AG04450 (cell line): ENCODE measurements at places on chromosomes 1 and 21.

DNA sequence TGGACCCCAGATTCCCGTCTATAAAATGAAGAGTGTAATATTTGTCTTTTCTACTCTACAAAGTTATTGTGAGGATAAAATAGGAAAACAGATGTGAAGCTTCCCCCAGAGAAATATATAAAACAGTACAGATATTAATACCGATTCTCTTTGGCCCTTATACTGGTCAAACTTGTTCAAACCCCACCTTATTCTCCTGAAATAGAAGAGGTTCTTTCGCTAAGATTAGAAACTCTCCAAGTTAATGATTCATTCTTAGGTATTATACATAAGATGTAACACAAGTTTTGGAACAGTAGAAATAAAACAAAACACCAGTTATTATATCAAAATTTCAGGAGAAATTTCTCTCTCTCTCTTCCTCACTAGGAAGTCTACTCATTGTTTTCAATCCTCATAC is 852.4 kb upstream of the ADAMTS5 start:
- no peak for DNase-seq

DNA sequence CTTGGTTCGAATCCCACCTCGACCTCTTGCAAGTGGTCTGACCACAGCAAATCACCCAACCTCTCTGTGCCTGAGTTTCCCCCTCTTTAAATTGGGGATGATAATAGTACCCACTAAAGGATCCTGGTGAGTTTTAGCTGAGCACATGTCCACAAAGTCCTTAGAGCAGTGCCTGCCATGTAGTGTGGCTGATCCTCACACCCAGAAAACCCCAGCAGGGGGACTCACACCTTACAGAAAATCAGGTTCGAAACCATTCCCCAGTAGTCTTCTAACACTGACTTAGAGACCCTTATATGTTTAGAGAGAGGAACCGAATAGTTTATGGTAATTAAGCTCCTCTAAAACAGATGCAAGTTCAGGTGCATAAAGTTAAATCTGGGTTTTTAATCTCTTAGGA is 89.0 kb downstream of the CAMTA1 start:
- no peak for DNase-seq

- DNase-seq = no peak
Measured at GRCh38 chr1:229836324-229836723, 210.3 kb downstream of the URB2 start.

GRCh38 chr1:86478416-86479156 is 9.9 kb downstream of the CLCA1 start:
- DNase-seq = no peak

DNA sequence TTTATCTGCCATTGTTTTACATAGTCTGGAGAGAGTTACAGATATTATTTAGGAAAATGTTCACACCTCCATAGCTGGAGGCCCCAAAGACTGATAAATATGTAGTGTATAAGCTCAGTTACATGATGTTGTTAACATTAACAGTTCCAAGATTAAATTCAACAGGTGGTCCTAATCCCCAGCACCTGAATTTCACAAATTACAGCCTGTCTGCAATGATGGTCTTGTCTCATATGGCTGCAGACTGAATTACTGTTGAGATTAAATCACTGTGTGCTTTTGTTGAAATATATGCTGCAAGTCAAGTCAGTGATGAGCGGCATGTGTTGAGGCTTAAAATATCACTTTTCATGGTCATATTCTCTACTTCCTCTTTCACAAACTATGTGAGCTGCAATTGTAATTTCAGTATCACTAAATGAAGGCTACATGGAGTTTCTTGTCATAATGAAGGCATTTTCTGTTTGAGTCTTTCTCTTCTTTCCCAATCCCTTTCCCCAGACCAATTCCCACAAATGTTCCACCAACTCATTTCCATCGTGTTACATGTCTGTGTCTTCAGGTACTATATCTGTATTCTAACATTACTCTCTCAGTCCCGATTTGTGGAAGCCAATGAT is 4.2 kb downstream of the ST6GALNAC5 start:
- no peak for DNase-seq

- DNase-seq = no peak
Measured at GRCh38 chr1:175331891-175332290, 139.3 kb upstream of the KIAA0040 start.

DNA sequence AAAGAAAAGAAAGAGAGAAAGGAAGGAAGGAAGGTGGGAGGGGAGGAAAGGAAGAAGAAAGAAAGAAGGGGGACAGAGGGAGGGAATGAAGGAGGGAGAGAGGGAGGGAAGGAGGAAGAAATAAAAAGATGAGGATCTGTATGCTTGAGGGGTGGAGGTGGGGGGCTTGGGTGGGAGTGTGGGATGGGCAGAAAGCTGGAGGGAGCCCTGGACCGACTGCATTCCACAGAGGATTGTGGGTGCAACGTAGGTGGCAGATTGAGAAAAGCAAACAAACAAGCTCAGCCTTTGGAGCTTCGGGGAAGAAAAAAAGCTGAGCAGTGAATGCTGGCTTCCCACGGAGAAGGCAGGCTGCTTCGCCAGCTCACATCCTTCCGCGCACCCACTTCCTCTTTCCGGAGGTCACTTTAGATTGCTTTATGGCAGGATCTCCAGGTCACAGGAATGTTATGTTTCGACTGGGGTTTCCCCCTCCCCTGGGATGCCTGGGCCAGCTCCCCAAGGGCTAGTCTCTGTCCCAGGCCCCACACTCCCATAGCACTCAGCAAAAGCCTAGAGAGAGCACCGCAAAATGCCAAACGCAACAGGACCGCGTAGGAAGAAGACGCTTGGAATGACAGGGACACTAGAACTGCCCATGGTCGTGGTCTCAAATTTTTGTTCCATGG is 20.7 kb upstream of the LGALS8 start:
- peak; percentile 47 for DNase-seq

DNA sequence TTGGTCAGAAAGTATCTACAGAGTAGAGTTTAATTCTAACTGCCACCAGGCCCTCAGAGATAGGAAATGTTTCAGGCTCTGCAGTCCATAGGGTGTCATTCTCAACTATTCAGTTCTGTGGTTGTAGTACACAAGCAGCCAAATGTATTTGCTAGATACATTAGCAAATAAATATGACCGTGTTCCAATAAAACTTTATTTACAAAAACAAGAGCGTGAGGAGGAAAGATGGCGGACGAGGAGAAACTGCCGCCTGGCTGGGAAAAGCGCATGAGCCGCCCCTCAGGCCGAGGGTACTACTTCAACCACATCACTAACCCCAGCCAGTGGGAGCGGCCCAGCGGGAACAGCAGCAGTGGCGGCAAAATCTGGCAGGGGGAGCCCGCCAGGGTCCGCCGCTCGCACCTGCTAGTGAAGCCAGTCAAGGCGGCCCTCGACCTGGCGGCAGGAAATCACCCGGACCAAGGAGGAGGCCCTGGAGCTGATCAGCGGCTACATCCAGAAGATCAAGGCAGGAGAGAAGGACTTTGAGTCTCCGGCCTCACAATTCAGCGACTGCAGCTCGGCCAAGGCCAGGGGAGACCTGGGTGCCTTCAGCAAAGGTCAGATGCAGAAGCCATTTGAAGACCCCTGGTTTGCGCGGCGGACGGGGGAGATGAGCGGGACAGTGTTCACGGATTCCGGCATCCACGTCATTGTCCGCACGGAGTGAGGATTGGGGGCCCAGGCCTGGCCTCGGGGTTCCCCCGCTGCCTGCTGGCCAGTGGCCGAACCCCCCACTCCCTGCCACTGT is 286.1 kb downstream of the LRRC40 start:
- no peak for DNase-seq

DNA sequence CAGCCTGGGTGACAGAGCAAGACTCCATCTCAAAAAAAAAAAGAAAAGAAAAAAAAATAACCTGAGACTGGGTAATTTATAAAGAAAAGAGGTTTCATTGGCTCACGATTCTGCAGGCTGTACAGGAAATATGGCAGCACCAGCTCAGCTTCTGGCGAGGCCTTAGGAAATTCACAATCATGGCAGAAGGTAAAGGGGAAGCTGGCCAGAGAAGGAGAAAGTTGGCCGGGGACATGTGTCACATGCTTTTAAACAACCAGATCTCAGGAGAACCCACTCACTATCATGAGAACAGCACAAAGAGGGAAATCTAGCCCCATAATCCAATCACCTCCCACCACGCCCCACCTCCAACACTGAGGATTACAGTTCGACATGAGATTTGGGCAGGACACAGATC is 125.3 kb downstream of the DISP1 start:
- DNase-seq = no peak

GRCh38 chr21:42459546-42460215 is 36.3 kb downstream of the RSPH1 start:
- DNase-seq = no peak

DNA sequence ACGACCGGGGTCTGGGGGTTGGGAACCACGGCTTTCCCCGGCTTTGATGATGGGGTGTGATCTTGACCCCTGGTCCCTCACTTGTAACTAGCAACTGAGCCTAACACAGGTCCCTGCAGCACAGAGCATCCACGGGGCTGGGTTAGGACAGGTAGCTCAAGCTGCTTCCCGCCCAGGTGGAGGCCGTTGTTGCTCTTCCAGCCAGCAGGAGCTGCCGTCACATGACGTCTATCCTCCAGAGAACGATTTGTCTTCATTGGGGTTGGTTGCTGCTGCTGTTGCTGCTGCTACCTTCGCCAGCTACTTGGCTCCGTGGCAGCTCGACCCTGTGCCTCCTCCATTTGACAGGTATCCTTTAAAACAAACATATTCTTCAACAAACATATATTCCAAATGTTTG is 74.3 kb upstream of the ADAR start:
- DNase-seq = no peak

DNA sequence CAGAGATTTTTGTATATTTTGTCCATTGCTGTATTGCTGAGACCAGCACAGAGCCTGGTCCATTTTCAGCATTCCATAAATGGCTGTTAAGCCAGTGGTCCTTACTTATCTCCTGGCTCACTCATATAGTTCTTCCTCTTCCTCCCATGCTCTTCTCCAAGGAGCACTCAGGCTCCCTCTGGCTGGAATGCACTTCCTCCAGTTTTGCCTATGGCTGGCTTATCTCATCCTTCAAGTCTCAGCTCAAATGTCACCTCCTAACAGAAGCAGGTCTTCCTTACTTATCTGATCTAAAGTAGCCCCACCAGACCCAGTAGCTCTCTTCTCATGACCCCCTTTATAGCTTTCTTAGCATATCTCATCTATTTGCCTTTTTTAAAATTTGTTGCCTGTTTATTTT is 146.9 kb downstream of the SLC30A10 start:
- no peak for DNase-seq
